ENCODE measurements at places on chromosomes 2 and 18. TPM values are rescaled to one million over a fixed set of nuclear protein-coding genes. Genes with fewer than 3 reads are reported as not detected.

GRCh38 chr18:23662309-23663263 is at the start of gene ANKRD29:
TSS of gene ANKRD29 (minus strand) at chr18:23662911. CDS start at chr18:23662730, 181 bp downstream.
- no peak within 1 kb of the TSS for H3K27ac ChIP-seq
- no peaks in the 10 kb centered on the region for H3K4me1 ChIP-seq
- no peak within 1 kb of the TSS for H3K4me3 ChIP-seq
- no peaks in the 10 kb centered on the region for H3K36me3 ChIP-seq
- no peak for DNase-seq
- H3K27me3 ChIP-seq: no peaks in the 10 kb centered on the region

- H3K27me3 ChIP-seq: no peaks in the 10 kb centered on the region
- H3K4me3 ChIP-seq: no peak overlapping the region
- no peak for DNase-seq
- no peaks in the 10 kb centered on the region for H3K4me1 ChIP-seq
Measured at GRCh38 chr2:15825276-15825980, 114.9 kb upstream of the MYCN start.

DNA sequence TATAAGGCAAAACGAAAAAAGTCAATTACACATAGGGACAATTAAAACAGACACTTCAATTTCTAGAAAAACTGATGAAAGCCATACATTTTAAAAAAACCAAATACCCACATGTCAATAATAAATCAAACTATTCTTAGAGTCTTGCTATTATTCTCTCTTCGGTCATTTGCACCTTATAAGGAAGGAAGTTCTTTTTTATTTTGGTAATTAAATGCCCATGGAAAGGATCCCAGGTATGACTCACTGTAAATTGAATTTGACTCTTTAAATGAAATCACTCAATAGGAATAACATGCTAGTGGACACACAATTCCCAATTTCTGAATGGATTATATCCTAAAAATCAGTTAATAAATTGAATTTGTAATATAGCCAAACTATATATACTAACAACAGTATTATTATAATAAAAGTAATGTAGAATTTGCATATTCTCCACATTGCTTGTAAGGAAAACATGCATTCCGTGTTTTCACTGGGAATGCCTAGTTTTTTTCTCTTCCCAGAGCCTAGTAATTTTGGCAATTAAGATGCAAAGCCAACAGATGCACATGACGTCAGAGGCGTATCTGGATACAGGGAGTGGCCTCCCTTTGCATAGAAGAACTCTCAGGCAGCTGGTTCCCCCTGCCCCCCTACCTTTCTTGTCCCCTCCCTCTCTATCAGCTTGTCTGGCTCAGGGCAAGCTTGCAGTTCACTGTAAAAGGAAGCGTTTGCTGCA is 153.5 kb upstream of the PGAP1 start:
- H3K36me3 ChIP-seq: peaks cover 53% of the 10 kb centered on the region
- H3K4me3 ChIP-seq: no peak overlapping the region
- no peak overlapping the region for H3K27ac ChIP-seq
- no peaks in the 10 kb centered on the region for H3K27me3 ChIP-seq
- no peak for DNase-seq

DNA sequence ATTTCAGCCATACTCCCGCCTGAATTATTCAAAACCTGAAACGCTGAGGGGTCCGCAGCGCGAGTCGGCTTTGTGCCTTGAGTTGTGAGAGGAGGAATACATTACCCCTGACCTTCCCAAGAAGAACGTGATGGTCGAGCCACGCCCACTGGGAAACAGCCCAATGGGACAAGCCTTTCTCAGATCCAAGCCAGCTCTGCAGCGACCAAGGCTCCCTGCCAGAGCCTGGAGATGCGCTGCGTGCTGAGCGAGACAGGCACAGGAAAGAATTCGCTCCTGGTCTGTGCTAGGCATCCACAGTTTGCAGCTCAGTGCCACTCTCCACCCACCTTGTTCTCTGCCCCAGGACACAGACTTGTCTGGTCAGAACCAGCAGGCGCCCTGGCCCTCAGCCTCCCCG is 74.1 kb upstream of the GLI2 start:
- H3K4me1 ChIP-seq: no peaks in the 10 kb centered on the region
- H3K27me3 ChIP-seq: no peaks in the 10 kb centered on the region
- no peak overlapping the region for H3K4me3 ChIP-seq
- no peak for DNase-seq
- no peak overlapping the region for H3K27ac ChIP-seq
- H3K36me3 ChIP-seq: no peaks in the 10 kb centered on the region

DNA sequence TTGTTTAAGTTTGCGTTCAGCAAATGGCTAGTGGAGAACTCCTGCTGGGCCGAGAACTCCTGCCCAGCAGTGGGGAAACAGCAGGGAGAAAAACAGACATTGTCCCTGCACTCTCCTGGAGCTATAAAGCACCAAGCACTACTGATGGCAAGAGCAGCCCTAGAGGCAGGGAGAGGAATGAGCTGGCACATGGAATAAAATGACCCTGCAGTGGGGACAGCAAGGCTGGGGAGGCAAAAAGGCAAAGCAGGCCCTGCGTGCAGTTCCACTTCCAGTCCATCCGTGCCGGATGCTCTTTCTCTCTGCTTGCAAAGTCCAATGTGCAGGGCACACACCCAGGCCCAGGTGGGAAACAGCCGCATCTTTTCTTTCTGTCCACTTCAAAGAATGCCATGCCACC is 415.5 kb downstream of the LRATD1 start:
- no peaks in the 10 kb centered on the region for H3K27me3 ChIP-seq
- no peaks in the 10 kb centered on the region for H3K36me3 ChIP-seq
- H3K4me1 ChIP-seq: peaks cover 39% of the 10 kb centered on the region
- no peak for DNase-seq
- no peak overlapping the region for H3K27ac ChIP-seq
- H3K4me3 ChIP-seq: no peak overlapping the region

DNA sequence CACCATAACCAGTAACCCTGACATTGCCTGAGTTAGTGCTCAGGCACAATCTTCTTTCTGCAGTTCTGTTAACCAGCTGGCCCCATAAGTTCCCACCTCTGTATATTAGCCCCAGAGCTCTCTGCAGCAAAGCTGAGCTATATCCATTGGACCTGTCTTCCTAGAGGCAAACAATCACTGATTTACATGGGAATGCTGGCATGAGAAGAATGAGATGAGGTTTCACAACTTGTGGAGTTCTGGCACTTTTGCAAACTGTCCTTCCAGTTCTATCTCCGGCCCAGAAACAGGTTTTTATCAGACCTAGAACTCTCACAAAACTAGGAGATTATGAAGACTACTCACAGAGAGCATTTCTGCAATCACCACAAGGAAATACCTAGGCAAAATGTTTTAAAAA is 7.9 kb upstream of the CCBE1 start:
- no peak for DNase-seq
- H3K4me3 ChIP-seq: no peak overlapping the region
- H3K36me3 ChIP-seq: no peaks in the 10 kb centered on the region
- no peak overlapping the region for H3K27ac ChIP-seq

GRCh38 chr2:101967826-101968513 is 23.8 kb upstream of the IL1R2 start:
- H3K4me3 ChIP-seq: no peak overlapping the region
- no peaks in the 10 kb centered on the region for H3K36me3 ChIP-seq
- H3K27ac ChIP-seq: no peak overlapping the region
- no peaks in the 10 kb centered on the region for H3K4me1 ChIP-seq

GRCh38 chr18:45008694-45009413 is 328.2 kb downstream of the SETBP1 start:
- no peak overlapping the region for H3K4me3 ChIP-seq
- no peaks in the 10 kb centered on the region for H3K4me1 ChIP-seq
- DNase-seq: no peak
- H3K36me3 ChIP-seq: no peaks in the 10 kb centered on the region
- no peak overlapping the region for H3K27ac ChIP-seq
- H3K27me3 ChIP-seq: no peaks in the 10 kb centered on the region

DNA sequence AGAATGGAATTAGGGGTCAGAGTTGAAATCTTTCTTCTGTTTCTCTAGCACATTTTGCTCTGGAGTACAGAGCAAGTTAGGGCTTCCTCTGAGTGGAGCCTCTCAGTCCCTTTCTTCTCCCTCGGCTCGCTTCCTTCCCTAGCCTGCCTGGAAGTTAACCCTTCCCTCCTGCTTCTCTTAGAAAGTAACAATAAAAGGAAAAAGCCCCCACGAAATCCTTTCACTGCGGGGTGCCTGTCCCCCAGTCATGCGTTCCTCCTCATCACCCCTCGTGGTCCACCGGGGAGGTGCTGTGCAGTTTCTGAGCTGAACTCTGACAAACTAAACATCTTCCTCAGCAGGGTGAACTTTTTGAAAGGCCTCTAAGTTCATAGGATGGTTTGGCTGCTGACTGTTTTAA is 2.0 kb downstream of the IGFBP2 start:
- H3K4me1 ChIP-seq: peaks cover 6% of the 10 kb centered on the region
- no peak overlapping the region for H3K27ac ChIP-seq
- no peak for DNase-seq
- H3K36me3 ChIP-seq: no peaks in the 10 kb centered on the region

DNA sequence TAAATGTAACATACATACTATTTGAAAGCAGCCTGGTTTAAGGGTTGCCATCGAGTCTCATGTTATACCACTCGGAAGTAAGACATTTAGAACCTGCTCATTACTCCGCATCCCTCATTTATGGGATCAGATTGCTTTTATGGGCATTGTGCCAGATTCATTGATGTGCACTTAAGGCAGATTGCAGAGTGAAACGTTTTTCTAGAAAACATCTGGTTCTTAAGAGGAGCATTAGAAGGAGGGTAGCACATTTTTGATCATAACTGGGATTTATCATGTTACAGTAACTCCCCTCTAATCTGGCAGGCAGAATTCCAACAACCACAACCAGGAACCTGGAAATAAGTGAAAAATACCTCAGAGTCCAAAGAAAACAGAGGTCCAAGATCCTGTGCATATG is 74.2 kb upstream of the GALNT3 start:
- H3K27me3 ChIP-seq: no peaks in the 10 kb centered on the region
- H3K4me3 ChIP-seq: no peak overlapping the region
- no peak for DNase-seq
- no peak overlapping the region for H3K27ac ChIP-seq

DNA sequence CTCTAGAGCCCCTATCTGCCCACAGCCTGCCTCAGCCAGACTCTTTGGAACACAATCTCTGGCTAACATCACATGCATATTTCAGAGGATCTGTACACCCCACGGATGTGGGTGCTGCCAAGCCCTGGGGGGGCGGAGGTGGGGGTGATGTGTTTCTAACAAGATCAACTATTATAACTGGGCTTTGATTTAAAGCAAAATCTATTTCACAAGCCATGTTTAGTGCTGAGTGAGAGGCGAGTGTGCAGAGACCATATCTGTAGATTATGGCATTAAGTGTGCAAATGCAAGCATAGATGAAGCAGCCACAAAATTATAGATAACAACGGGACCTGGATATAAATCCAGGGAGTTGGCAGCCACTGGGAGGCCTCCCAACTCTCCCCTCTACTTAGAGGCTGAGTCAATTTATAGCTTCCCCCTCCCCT is 135.8 kb upstream of the SMAD2 start:
- no peak for DNase-seq
- no peak overlapping the region for H3K4me3 ChIP-seq
- no peak overlapping the region for H3K27ac ChIP-seq
- no peaks in the 10 kb centered on the region for H3K27me3 ChIP-seq
- no peaks in the 10 kb centered on the region for H3K36me3 ChIP-seq

GRCh38 chr18:27661320-27662018 is 476.4 kb upstream of the CHST9 start:
- H3K4me1 ChIP-seq: peaks cover 23% of the 10 kb centered on the region
- H3K27me3 ChIP-seq: no peaks in the 10 kb centered on the region
- H3K27ac ChIP-seq: peak overlapping the region; percentile 51
- no peak overlapping the region for H3K4me3 ChIP-seq

GRCh38 chr2:126650994-126651393 is 5.0 kb upstream of the GYPC start:
- no peak for DNase-seq
- no peak overlapping the region for H3K27ac ChIP-seq
- H3K36me3 ChIP-seq: no peaks in the 10 kb centered on the region
- H3K4me1 ChIP-seq: peaks cover 8% of the 10 kb centered on the region
- H3K4me3 ChIP-seq: no peak overlapping the region
- no peaks in the 10 kb centered on the region for H3K27me3 ChIP-seq

DNA sequence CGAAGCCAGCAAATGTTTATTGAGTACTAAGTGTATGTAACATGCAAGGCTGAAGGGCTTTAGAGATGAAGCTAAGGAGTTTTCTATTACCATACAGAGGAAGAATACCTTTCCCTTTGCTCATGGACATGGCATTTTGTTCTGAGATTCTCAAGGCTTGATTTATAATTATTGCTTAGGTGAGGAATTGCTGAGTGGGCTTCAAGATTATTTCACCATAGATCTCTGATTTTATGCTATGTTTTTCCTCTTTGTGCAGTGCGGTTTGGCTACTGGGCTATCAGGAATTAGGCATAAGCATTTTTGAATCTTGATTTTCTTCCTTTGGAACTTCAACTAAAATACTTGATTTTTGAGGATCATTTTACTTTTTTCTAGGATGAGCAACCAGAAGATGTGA is 42.5 kb downstream of the VRK2 start:
- peaks cover 50% of the 10 kb centered on the region for H3K36me3 ChIP-seq
- DNase-seq: no peak
- peaks cover 16% of the 10 kb centered on the region for H3K4me1 ChIP-seq

- no peaks in the 10 kb centered on the region for H3K27me3 ChIP-seq
- peaks cover 13% of the 10 kb centered on the region for H3K4me1 ChIP-seq
- H3K36me3 ChIP-seq: 0 out of 2 replicates have a peak, but pooled peaks cover 4% of the 10 kb centered on the region
- peak overlapping the region; percentile 68 for H3K4me3 ChIP-seq
- no peak for DNase-seq
Measured at GRCh38 chr2:74552914-74553811, 579 bp downstream of the LOXL3 start.

DNA sequence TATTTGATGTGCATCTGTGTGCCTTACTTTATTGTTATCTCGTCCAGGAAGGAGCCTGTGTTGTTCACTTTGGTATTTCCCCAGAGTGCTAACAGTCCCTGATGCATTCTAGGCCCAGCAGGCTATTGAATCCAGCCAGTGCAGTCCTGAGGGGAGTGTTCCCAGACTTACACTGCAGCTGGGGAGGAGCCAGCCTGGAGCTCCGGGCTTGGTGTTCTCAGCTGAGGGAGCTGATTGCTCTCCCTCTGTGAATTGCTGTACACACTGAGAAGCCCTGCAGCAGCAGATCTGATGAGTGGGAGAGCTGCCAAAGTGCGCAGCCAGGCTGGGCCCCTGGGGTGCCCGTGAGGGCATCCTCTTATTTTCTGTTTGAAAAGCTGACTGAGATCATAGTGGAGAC is 159.2 kb downstream of the GALNT3 start:
- DNase-seq: no peak
- no peak overlapping the region for H3K27ac ChIP-seq
- no peaks in the 10 kb centered on the region for H3K36me3 ChIP-seq
- H3K4me3 ChIP-seq: no peak overlapping the region
- H3K27me3 ChIP-seq: no peaks in the 10 kb centered on the region

GRCh38 chr2:42249284-42249683 is 80.1 kb downstream of the EML4 start:
- H3K27ac ChIP-seq: no peak overlapping the region
- no peak for DNase-seq
- H3K27me3 ChIP-seq: no peaks in the 10 kb centered on the region

- no peaks in the 10 kb centered on the region for H3K27me3 ChIP-seq
- H3K4me3 ChIP-seq: no peak overlapping the region
- H3K27ac ChIP-seq: no peak overlapping the region
- no peak for DNase-seq
- H3K4me1 ChIP-seq: no peaks in the 10 kb centered on the region
Measured at GRCh38 chr2:107669335-107669734, 157.4 kb upstream of the RGPD4 start.

Gene CAPN10
- 44.0 TPM for total RNA-seq

Gene RNMT
- total RNA-seq: 32.2 TPM

Gene CRYGC
- total RNA-seq: not detected

Gene DLX1
- 1.0 TPM for total RNA-seq

Gene PCARE
- not detected for total RNA-seq

Gene ANKRD62
- not detected for total RNA-seq

Gene C1QL2
- total RNA-seq: not detected

Gene DNER
- total RNA-seq: not detected

Gene RMND5A
- 176 TPM for total RNA-seq

Gene AMER3
- not detected for total RNA-seq

Gene SAG
- total RNA-seq: not detected

Gene CTAGE1
- total RNA-seq: not detected
